Fibroblast of lung (primary cell): ENCODE measurements at places on chromosomes 5 and 9.
A peak's percentile ranks its signal among the peaks of the same experiment; 100 is the strongest.

DNA sequence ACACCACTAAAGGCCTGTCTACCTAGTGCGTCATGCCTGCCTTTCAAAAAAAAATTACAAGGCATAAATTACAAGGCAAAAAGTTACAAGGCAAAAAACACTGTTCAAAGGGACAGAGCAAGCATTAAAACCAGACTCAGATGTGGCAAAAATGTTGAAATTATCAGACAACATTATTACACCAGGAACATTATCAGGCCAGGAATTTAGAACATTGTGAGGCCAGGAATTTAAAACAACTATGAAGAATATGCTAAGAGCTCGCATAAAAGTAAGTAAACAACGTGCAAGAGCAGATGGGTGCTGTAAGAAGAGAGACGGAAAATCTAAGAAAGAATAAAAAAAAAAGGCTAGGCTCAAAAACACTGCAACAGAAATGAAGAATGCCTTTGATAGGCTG lies 18.2 kb upstream of the MLANA start:
- no peak for DNase-seq

DNA sequence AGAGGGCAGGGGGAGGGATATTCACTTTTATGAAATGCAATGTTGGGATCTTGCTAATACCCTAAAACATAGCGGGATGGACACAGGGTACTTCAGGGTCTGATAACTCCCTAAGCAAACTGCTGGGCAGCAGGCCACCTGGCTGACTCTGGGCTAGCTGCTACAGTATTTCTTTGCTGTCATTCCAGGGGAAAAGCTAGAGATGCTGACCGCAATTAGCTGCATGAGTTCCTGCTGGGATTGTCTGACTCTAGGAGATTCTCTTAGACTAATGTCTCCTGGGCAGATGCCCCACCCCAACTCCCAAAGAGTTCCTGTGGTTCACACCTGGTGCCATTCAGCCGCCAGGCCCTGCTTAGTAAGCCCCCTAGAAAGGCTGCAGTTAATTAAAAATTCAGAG lies 69.9 kb downstream of the PSAT1 start:
- DNase-seq: no peak

DNA sequence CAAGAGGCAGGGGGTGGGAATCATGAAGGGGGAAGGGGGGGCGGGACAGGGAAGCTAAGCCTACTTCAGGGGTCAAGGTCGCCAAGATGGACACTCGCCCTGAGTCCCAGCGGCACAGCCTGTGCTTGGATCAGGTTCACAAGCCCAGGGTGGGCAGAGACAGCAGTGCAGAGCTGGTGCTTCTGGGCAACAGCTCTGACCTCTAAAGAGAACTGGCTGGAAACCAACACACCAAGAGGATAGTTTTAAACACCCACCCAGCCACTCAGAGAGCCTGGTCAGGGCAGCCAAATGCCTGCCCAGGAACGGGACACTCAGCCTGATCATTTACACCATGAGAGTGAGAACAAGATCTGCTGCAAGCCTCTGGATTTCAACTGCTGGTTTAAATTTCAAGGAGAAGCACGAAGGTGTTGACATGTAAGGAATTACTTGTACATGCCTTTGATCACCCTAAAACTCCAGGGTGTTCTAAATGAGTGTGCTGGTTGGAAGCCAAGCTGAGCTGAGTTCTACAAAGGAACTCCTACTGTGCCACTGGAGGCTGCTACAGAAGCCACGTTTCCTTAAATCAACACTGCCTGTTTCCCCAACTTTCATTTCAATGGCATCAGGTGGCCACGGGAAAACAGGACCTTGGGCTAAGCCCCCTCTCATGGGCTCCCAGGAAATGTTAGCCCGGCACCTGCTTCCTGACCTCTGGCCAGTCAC lies 91.5 kb downstream of the TTLL11 start:
- DNase-seq: no peak

GRCh38 chr5:179322071-179323025 lies 22.9 kb downstream of the ADAMTS2 start:
- DNase-seq: no peak

DNA sequence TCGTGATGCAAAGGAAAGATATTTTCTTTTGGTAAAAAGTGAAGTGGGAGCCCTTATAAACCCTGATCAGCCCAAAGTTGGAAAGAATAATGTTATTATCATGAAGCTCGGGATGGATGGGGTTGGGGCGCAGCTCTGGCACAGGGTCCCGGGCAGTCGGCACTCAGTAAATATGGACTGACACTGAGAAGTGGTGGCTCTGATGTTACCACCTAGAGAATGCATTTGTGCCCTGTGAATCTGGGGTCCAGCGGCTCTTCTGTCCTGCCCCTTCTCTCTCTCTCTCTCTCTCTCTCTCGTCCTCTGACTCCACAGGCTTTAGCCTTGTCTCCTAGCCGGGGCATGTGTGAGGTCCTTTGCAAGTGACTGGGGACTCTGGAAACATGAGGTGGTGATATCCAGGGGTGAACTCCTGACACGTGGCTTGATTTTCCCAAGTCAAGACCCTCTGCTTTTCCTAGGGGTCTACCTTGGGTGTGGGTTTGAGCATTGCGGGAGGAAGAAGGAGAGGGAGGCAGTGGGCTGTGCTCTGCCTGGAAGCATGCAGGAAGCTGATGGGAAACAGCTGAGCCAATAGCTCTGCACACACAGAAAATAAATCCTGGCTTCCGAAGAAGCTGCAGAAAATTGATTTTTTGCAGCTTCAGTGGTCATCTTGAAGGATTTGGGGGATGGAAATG lies 162.7 kb downstream of the MACROH2A1 start:
- DNase-seq: no peak

DNA sequence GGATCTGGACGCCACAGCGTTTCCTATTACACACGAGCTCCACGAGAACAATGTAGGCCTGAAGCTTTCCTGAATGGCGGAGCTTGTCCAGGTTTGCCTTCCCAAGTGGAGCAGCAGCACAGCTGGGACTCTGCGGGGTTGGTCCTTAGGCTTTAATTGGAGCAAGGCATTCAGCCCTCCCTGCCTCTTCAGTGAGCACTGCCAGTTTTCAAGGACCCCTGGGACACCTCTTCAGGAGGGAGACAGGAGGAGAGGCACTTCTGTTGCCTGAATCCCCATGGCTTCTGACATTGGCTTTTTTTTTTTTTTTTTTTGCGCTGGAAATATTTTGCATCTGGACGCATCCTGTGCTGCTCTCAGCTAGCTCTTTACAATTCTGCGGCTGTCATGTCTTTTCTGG lies 179.4 kb downstream of the SEMA6A start:
- no peak for DNase-seq

DNA sequence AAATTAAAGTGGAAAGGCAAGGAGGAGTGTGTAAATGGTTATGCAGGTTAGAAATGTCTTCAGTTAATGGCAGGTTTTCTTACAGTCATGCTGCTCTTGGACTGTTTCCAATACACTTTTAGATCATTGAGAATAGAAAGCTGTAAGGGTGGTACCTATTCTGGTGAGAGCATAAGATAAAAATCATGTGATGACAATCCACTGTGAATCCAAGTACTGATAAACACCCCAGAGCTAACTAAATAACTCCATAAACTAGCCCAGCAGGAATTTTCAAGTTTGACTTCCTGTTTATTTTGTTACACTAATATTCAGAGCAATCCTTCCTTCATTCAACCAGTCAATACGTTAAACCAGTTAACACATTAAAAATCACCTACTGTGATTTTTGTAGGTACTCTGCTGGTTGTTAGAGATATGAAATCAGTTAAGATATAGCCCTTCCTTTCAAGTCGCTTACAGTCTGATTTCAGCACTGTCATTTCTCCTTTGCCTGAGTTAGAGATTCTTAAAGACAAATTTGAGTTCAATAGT lies 22.6 kb downstream of the VCAN start:
- DNase-seq: no peak

GRCh38 chr5:169702693-169703481 lies 65.8 kb downstream of the DOCK2 start:
- DNase-seq: no peak

GRCh38 chr9:95830768-95831167 lies 44.7 kb upstream of the ERCC6L2 start:
- DNase-seq: no peak

DNA sequence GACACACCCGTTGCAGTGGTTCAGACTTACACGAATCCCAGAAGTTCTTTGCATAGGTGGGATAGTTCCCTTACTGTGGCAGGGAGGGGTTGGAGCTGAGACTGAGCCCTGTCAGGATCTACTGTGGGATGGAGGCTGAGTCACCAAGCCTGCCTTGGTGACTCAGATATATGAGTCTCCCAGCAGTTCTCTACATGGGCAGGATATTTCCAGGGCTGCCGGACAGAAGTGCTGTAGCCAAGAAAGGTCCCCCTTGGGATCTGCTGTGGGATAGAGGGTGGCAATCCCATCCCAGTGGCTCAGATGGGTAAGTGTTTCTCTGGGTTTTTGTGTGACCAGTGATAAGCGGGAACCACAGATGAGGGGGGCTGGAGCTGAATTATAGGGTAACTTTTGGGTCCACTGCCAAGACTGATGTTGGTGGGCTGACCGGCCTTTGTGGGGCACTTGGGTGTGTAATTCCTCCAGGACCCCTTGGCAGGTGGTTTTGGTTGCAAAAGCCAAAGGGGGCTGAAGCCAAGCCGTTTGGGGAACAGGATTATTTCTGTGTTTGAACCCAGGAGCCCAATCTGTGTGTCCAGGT lies 18.7 kb downstream of the XRCC4 start:
- peak; percentile 92 for DNase-seq

- no peak for DNase-seq
Measured at GRCh38 chr5:177405805-177406204, 3.6 kb downstream of the F12 start.

GRCh38 chr5:157519579-157520253 lies 55.9 kb downstream of the ADAM19 start:
- DNase-seq: no peak

DNA sequence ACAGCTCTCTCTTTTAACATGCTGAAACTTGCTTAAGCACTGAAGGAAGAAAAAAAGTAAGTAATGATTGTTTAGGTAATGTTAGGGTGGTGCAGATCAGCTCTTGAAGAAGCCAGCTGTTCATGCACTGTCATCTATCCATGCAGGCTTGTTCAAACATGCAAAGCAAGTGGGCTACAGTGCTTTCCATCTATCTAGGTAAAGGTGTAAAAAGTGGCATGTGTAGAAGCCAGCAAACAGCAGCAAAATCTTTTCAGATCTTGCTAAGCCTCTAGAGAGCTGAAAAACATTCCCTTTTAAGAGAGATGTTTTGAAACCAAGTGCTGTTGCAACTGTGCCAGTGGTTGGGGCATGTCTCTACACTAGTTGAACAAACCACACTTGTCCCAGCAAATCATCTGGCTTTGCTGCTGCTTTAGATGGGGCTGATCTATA lies 214.4 kb downstream of the EFNA5 start:
- DNase-seq: no peak

GRCh38 chr9:98790842-98791607 lies 5.3 kb downstream of the ANKS6 start:
- peak; percentile 95 for DNase-seq

- peak; percentile 98 for DNase-seq
Measured at GRCh38 chr9:83066771-83067170, 3.8 kb upstream of the RASEF start.

DNA sequence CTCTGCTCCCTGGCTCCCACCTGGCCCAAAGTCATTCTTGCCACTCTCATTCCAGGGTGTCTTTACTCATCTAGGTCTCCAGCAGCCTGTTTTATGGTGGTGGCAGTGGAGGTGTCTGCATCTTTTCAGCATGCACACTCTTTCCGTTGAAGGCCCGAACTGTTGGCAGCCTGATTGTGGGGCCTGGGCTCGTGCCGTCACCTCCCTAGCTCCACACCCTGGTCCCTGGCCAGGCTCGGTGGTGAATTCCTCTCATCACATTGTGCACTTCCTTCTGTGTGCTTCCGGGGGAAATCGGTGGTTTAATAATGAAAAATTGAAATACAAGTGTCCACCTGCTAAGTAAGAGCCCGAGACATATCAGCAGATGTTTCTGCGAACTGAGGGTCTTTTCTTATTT lies 214.3 kb downstream of the TRIO start:
- DNase-seq: no peak

DNA sequence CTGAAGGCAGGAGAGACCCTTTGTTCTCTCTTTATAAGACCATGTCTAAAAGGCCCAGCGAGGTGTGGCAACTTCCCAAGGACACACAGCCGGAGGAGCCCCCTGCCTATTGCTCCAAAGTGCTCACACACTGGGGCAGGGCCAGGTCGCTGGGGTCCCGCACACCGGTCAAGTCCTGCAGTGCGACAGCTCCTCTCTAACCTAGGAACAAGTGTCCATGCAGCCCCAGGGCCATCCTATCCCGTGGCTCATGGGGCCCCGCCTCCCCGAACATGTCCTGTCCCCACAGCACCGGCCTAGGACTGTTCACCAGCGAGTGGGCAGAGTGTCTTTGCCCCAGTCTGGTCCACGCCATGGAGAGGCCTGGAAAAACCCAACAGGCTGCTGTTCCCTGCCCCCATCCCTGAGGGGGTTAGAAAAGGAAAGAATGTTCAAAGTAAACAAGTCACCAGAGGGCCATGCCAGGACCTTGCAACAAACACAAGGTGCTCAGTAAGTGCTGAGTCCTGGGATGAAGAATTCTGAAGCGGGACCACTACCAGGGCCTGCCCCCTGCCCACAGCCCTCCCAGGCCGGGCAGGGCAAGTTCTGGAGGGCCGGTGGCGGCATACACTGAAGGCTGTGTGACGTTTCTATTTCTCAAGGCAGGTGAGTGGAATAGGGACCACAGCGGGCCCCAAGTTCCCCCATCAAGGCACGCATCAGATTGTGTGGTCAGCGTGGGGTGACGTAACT lies 938 bp downstream of the NINJ1 start:
- no peak for DNase-seq

DNA sequence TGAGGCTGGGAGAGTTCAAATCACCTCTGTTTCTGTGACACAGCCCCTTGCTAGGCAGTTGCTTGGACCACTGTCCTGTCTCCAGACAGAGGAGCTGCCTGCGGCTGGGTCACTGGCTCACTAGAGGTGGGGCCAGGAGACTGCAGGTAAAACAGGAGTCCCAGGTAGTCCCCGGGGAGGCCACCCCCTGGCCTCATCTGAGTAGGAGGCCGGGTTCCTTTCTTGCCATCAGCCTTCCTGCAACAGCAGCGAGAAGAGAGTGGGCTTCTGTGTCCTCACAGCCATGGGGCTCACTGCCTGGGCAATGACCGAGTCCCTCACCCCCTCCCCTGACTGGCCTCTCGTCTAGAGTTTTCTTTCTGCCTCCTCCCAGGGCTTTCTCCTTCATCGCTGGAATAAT lies 197.5 kb downstream of the CDK5RAP2 start:
- DNase-seq: no peak

- no peak for DNase-seq
Measured at GRCh38 chr9:4670591-4670990, 4.3 kb upstream of the SPATA6L start.

DNA sequence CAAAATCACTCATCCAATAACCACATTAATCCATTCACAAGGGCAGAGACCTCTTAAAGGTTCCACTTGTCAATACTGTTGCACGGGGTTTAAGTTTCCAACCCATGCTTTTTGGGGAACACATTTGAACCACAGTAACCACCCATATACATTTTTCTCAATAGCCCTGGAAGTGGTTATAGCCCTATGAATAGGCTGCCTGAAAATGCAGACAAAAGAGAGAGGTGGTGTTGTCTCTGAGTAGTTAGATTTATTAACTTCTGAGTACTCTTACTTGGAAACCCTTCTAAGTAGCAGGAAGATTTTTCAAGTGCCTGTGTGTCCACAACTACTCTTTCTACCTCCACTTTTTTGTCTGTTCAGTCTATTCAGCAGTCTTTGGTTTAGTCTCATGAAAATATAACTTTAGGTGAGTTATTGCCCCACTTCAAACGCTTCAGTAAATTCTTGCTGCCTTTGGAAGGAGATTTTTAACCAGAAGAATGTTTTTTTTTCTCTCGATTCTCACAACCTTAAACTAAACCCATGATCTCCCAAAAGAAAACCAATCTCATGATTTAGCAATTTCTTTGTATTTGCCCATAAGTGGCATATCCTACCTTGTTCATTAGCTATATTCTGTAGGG lies 42.6 kb downstream of the ARHGEF28 start:
- peak; percentile 14 for DNase-seq
